ENCODE measurements at places on chromosomes 5 and 9.

- DNase-seq = no peak
These were observed 174.5 kb upstream of the TRPM3 start for GRCh38 chr9:71295928-71296327.

DNA sequence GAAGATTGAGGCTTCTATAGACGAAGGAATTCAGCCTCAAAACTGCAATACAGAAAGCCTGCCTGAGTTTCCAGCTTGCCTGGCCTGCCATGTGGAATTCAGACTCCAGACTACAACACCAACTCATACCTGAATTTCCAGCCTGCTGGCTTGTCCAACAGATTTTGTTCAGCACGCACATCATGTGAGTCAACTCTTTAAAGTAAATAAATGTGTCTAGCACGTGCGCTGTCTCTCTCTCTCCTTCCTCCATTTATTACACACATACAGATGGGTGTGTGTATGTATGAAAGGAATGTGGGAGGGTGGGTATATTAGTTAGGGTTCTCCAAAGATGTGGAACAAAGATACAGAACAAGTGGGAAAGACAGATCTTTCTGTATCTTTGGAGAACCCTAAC, 82.4 kb upstream of the TAS2R1 start:
- DNase-seq = no peak

DNA sequence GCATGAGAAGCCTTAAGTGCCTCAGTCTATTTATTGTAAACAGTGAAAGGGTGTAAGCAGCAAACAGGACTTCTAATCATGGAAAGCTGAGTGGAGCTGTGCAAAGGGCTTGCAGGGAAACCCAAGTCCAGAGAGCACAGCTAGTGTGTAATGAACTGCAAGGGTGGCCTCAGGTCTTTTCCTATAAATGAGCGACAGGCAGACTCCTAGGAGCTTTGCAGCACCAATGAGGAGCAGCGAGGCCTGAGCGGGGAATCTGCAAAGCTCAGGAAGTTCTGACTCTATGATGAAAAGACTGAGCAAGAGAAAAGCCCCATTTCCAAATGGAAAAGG, 250.1 kb upstream of the MAP3K1 start:
- DNase-seq = no peak

- DNase-seq = no peak
These were observed 49.3 kb downstream of the RICTOR start for GRCh38 chr5:39024884-39025283.

DNA sequence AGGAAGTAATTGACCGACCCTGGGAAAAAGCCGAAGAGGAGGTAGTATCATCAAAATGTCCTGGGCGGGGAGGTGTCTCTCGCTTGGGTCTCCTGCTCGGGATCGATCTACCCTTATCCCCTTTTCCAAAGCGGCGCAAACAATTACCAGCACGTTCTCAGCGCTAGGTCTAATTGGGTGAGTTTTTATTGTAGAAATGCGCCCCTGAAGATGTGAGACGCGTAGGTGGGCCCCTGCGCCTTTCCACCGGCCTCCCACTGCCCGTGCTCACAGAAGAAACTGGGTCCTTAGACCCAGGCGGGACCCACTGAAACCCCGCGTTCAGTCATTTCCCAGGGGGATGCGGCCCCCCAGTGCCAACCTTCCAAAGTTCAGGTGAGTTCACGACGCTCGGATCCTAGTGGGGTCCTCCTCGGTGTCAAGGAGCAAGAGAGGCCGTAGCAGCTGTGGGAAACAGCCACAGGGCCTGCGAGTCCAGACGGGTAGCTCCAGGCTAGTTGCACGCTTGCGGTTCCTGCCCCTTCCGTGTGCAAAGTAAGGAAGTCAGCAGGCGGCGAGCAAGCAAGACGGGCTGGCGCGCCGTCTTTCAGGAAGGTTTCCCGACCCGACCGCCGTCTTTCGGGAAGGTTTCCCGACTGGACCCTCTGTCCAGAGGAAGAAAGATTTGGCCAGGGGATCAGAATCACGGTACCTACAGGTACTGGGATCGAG, 1.5 kb downstream of the SMIM32 start:
- DNase-seq = no peak

DNA sequence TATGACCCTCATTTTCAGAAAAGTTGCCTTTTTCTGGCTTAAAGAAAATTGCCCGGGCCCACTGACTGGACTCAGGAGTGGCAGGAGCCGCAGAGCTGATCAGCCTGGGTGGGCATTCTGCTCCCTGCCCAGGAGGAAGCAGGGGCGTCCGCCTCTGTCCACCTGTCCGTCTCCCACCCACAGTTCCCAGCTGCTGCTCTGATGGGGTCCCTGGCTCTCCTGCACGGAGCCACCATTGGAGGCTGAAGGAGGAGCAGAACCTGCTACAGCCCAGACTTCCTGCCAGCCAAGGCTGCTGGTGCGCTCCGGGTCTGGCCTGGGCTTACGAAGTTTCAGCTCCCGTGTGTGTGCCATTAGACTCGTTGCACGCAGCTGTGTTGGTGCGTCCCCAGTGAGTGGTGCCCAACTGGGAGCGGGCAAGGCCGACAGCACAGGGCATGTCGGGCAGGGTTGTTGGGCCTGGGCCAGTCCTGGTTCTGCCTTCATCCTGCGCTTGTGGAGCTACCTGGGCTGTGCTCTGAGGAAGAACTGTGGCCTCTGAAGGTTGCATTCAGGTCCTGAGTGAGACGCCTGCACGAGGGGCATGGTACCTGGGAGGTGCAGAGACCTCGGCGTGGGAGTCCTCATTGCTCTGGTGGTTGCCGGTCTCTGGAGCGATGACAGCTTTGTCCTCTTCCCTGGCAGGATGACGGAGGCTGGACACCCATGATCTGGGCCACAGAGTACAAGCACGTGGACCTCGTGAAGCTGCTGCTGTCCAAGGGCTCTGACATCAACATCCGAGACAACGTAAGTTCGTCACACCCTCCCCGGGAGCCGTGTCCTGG, 77.2 kb upstream of the CACNA1B start:
- DNase-seq = no peak

DNA sequence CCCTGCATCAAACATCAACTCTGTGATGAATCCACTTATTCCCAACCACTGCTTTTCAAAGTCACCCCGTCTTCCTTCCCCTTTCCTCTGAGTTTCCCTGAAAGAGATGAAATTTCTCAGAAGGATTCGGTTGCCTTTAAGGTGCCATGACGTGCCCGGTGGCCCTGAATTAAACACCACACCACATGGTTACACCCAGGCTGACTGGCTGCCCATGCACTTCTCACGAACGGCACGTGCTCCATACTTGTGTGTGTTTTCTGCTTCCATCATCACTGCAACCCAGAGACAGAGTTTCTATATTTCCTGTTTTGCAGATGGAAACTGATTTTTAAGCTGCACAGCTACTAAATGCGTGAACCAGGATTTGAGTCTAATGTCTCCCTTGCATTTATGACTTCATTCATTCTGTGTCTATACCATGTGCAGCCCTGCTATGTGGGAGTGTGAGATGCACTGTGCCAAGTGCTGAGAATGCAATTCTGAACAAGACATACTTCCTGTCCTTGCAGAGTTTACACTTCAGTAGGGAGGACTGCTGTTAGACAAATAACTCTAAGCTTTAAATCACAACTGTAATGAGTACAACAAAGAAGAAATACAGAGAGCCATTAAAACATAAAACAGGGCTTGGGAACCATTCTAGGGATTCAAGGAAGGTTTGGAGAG, 162.9 kb downstream of the NXNL2 start:
- DNase-seq = no peak

All from NCI-H2171 (cell line).